ENCODE measurements at places on chromosomes 7 and 10. TPM values are rescaled to one million over a fixed set of nuclear protein-coding genes. Genes with fewer than 3 reads are reported as not detected.

GRCh38 chr10:87618566-87619423 is 40.9 kb upstream of the PAPSS2 start:
- no peak overlapping the region for H3K4me3 ChIP-seq
- H3K36me3 ChIP-seq = no peaks in the 10 kb centered on the region
- no peaks in the 10 kb centered on the region for H3K27me3 ChIP-seq
- DNase-seq = no peak
- no peak overlapping the region for H3K27ac ChIP-seq

GRCh38 chr7:129359638-129360037 is 74.6 kb upstream of the STRIP2 start:
- H3K36me3 ChIP-seq = no peaks in the 10 kb centered on the region
- no peak for DNase-seq
- no peak overlapping the region for H3K27ac ChIP-seq
- H3K4me1 ChIP-seq = no peaks in the 10 kb centered on the region

DNA sequence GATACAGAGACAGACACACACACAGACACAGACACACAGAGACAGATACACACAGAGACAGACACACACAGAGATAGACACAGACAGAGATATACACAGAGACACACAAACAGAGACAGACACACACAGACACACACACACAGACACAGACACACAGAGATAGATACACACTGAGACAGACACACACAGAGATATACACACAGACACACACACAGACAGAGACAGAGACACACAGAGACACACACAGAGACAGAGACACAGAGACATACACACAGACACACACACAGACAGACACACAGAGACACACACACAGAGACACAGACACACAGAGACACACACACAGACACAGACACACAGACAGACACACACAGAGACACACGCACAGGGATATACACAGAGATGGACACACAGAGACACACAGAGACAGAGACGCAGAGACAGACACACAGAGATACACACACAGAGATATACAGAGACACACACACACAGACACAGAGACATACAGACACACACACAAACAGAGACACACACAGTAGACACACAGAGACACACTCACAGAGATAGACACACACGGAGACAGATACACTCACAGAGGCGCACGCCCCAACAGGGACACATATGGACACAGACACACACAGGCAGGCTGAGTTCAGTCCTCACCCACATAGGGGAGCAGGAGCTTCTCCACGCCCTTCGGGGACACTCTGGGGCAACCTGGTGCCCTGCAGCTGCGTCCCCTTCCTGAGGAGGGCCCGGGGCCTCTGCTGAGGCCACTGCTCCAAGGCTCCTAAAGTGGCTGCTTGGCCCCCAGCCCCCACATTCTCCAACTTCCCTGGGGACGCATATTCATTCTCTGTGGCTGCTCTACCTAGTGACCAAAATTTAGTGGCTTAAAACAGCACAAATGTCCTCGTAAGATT is 10.3 kb upstream of the PPP2R2D start:
- H3K36me3 ChIP-seq = no peaks in the 10 kb centered on the region
- no peaks in the 10 kb centered on the region for H3K27me3 ChIP-seq
- H3K27ac ChIP-seq = no peak overlapping the region
- H3K4me3 ChIP-seq = no peak overlapping the region
- DNase-seq = no peak

DNA sequence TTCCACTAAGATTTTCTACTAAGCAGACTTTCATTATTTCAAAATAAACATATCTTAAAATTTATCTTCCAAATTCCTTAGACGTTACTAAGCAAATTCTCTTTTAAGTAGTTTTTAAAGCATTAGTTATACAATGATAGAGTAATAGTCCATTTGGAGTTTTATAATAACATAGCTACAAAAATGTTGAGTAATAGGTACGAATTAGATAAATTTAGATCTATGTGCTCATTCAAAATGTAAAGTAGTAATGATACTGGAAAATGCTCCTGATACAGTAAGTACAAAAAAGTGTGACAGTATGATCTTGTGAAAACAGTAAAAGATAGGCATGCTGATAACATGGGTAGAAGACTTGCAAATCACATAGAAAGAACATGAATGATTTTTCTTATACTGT is 4.5 kb downstream of the DMTF1 start:
- H3K27me3 ChIP-seq = no peaks in the 10 kb centered on the region
- no peak for DNase-seq
- peaks cover 2% of the 10 kb centered on the region for H3K4me1 ChIP-seq
- peaks cover 7% of the 10 kb centered on the region for H3K36me3 ChIP-seq
- H3K27ac ChIP-seq = no peak overlapping the region

DNA sequence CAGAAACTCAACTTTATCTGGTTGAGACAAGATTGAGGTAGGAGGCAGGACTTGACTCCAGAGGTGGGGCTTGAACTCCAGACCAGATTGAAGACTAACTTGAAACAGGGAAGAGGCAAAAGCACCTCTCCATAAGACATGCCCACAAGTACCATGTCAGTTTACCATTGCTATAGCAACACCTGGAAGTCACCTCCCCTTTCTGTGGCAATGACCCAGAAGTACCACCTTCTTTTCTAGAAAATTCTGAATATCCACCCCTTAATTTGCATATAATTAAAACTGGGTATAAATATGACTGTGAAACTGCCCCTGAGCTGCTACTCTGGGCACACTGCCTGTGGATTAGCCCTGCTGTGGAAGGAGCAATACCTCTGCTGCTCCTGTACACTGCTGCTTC is 4.9 kb upstream of the TOMM7 start:
- H3K27ac ChIP-seq = no peak overlapping the region
- DNase-seq = no peak
- H3K27me3 ChIP-seq = peaks cover 2% of the 10 kb centered on the region
- no peaks in the 10 kb centered on the region for H3K36me3 ChIP-seq

- no peak overlapping the region for H3K4me3 ChIP-seq
- H3K27ac ChIP-seq = no peak overlapping the region
- H3K36me3 ChIP-seq = no peaks in the 10 kb centered on the region
- H3K27me3 ChIP-seq = no peaks in the 10 kb centered on the region
These were observed 169.2 kb upstream of the LYZL2 start for GRCh38 chr10:30798646-30799185.

DNA sequence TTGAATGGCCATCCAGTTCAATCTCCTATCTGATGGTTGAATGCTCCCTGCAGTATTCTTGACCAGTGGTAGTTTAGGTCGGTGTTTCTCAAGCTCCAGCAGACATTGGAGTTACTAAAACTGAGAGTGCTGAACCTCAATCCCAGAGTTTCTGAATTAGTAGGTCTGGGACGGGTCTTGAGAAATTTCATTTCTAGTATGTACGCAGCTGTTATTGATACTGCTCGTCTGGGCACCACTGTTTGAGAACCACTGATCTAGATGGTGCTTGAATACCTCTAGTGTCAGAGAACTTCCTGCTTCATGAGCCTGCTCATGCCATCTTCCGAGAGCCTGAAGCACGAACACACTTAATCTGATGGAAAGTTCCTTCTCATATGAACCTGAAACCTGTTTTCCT is 99.4 kb upstream of the CREB5 start:
- H3K27me3 ChIP-seq = peaks cover 19% of the 10 kb centered on the region
- H3K36me3 ChIP-seq = no peaks in the 10 kb centered on the region
- H3K4me1 ChIP-seq = no peaks in the 10 kb centered on the region
- no peak overlapping the region for H3K4me3 ChIP-seq

DNA sequence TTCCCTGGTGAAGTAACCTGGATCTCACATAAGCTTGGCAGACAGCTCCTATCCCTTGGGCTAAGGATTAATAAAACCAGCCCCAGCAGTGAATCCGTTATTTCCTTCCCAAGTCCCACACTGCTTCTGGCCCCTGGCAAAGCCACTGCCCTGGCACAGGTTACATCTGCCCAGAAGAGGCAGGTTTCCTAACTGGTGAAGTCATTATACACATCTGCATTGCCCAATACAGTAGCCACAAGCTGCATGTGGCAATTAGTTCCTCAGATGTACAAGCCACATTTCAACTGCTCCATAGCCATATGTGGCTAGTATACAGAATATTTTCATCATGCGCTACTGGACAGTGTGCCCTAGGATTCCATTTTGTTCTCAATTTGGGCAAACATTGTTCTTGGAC is 273.0 kb downstream of the GRM8 start:
- no peaks in the 10 kb centered on the region for H3K27me3 ChIP-seq
- H3K4me1 ChIP-seq = no peaks in the 10 kb centered on the region
- H3K36me3 ChIP-seq = no peaks in the 10 kb centered on the region
- DNase-seq = no peak

DNA sequence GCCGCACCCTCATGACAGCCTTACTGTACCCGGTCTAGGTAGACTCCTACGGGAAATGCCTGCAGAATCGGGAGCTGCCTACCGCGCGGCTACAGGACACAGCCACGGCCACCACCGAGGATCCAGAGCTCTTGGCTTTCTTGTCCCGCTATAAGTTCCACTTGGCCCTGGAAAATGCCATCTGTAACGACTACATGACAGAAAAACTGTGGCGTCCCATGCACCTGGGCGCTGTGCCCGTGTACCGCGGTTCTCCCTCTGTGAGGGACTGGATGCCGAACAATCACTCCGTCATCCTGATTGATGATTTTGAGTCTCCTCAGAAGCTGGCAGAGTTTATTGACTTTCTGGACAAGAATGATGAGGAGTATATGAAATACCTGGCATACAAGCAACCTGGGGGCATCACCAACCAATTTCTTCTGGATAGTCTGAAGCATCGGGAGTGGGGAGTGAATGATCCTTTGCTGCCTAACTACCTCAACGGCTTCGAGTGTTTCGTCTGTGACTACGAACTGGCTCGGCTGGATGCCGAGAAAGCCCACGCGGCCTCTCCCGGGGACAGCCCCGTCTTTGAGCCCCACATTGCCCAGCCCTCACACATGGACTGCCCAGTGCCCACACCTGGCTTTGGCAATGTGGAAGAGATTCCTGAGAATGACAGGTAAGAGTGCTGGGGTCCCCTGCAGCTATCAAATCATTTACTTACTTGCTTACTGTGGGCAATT is 8.5 kb upstream of the CHCHD1 start:
- H3K4me3 ChIP-seq = peak overlapping the region; percentile 67
- no peaks in the 10 kb centered on the region for H3K27me3 ChIP-seq
- H3K36me3 ChIP-seq = peaks cover 64% of the 10 kb centered on the region

DNA sequence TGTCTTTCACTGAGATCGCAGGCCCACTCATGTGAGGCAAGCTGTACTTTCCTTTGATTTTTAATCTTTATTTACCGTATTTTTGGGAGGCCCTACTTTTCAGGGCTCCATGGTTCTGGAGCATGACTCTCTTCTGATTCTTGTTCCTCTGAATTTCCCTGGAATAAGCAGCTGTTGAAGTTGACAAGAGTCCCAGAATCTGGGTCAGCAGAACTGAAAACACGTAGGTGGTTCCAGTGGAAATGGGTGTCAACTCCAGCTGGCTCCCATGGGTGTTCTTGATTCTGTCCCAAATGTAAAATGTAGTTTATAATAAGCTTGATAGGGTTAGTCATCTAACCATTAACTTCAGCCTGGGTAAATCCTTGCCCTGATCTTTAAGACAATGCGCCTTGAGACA is 409.4 kb downstream of the GATA3 start:
- no peaks in the 10 kb centered on the region for H3K27me3 ChIP-seq
- H3K36me3 ChIP-seq = no peaks in the 10 kb centered on the region
- no peaks in the 10 kb centered on the region for H3K4me1 ChIP-seq
- no peak for DNase-seq
- no peak overlapping the region for H3K4me3 ChIP-seq

GRCh38 chr7:90727412-90727811 is 131.3 kb downstream of the CDK14 start:
- no peaks in the 10 kb centered on the region for H3K27me3 ChIP-seq
- no peaks in the 10 kb centered on the region for H3K36me3 ChIP-seq
- no peak for DNase-seq
- H3K4me3 ChIP-seq = no peak overlapping the region

DNA sequence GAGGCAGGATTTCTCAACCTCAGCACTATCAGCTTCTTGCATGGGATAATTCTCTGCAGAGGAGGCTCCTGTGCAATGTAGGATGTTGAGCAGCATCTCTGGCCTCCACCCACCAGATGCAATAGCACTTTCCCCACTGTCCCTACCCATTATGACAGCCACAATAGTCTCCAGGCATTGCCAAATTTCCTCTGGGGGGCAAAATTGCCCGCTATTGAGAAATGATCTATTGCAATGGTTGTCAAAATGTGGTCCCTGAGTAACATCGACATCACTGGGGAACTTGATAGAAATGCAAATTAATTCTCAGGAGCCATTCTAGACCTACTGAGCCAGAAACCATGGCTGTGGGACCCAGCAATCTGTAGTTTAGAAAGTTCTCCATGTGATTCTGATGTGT is 7.0 kb downstream of the KCNK18 start:
- no peaks in the 10 kb centered on the region for H3K4me1 ChIP-seq
- H3K36me3 ChIP-seq = no peaks in the 10 kb centered on the region
- no peak overlapping the region for H3K4me3 ChIP-seq
- DNase-seq = no peak
- H3K27ac ChIP-seq = no peak overlapping the region

DNA sequence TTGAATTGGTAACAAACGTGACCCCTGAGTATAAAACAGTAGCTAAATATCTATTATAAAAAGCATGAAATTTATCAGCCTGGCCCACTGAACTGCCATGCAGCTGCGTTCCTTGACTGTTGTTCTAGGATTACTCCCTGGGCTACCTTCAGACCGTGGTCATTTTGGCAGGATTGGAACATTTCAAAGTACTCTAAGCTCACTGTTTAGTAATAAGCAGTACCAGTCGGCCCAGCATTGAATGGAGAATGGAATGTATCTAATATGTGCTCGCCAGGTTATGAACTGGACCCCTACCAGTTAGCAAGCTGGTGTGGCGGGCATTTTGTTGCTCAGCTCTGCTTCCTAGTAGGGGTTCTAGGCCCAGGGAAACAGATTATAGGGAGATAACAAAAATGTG is 112.2 kb downstream of the SEMA3C start:
- H3K4me1 ChIP-seq = no peaks in the 10 kb centered on the region
- H3K36me3 ChIP-seq = no peaks in the 10 kb centered on the region
- no peaks in the 10 kb centered on the region for H3K27me3 ChIP-seq
- no peak overlapping the region for H3K27ac ChIP-seq
- no peak overlapping the region for H3K4me3 ChIP-seq

GRCh38 chr7:97842006-97842405 is 30.2 kb downstream of the ASNS start:
- H3K27me3 ChIP-seq = no peaks in the 10 kb centered on the region
- no peak overlapping the region for H3K27ac ChIP-seq
- H3K4me1 ChIP-seq = no peaks in the 10 kb centered on the region
- H3K36me3 ChIP-seq = no peaks in the 10 kb centered on the region
- no peak overlapping the region for H3K4me3 ChIP-seq

CSTF2T gene
- total RNA-seq = 32.8 TPM

DRGX gene
- not detected for total RNA-seq

PKD1L1 gene
- total RNA-seq = 0.48 TPM

TET1 gene
- 4.5 TPM for total RNA-seq

KIAA1217 gene
- not detected for total RNA-seq

LRRC17 gene
- not detected for total RNA-seq

MMP21 gene
- 0.85 TPM for total RNA-seq

EBF3 gene
- total RNA-seq = not detected

CLRN3 gene
- total RNA-seq = not detected

Measured in natural killer cell (primary cell).